ENCODE measurements at places on chromosomes 4 and X.

- DNase-seq: no peak
Observed at GRCh38 chr4:125191232-125191631, 123.5 kb upstream of the FAT4 start.

GRCh38 chr4:168511780-168512489 lies 15.1 kb downstream of the PALLD start:
- peak; percentile 70 for DNase-seq

DNA sequence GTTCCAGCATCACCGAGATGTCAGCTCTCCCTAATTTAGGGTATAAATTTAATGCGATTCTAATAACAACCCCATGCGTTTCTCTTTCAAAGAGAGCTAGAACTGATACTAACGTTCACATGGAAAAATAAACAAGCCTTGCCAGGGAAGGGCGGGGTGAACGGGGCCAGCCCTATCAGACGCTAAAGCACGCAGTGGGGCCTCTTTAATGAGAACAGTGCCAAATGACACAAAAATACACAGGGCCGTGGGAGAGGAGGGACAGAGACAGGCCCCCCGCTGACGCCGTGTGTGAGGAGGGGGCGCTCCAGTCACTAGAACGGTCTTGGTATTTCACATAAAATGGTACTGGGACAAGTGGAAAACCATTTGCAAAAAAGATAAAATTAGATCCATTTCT lies 21.3 kb upstream of the ADRA2C start:
- DNase-seq: no peak

DNA sequence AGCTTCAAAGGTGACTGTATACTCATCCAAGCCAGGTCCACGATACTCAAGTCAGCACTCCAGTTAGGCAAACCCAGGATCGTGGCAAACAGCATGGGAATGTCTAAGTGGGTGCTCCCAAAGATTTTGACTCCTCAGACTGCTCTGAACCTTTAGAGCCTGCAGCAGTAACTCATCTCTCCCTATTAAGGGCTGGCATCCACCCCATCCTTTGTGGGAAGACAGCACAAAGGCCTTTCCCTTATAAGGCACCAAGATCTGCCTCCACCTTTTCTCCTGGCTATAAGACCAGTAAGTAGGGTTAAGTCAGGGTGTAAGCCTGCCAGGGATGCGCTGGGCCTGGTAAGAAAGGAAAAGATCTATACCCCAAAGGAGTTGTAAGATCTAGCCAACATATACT lies 23.6 kb upstream of the SLC25A43 start:
- no peak for DNase-seq

DNA sequence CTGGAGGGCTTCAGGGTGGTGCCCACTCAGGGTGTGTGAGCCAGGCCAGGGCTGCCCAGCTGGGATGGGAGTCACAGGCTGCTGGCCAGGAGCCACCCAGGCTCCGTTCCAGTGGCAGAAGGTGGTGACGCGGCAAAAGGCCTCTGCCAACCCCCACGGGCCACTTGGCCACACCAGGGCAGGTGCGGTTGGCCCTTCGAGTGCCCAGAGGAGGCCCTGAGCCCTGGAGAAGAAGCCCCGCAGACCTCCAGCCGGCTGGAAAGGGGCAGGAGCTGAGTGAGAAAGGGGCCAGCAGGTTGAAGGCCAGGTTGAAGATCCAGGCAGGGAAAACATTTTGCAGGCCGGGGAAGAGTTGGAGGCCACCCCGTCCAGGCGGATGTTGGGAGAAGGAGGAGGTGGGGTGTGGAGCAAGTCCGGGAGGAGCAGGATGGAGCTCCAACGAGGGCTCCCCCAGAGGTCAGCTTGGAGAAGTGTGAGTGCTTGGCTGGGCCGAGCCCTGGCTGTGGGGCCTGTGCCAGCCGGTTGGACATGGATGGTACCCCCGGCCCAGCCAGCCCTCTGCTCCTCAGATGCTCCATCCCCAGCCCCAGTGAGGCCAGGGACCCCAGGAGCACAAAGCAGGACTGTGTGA lies 2.8 kb upstream of the CPLX1 start:
- DNase-seq: no peak

DNA sequence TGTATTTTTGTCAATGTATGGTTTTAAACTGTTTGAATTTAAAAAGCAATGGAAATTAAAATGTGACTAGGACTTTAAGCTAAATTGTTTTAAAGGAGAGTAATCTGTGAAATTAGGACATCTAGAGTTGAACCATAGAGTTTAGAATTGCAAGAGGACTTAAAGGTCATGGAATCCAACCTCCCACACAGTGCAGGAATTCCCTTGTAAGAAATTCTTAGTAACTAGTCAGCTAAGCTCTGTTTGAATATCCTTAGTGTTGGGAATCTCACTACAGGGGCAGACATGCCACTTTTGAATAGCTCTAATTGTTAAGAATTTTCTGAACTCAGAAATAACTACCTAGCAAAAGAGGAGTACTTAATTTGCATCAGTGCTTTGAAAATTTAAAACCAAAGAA lies 292.9 kb downstream of the IL1RAPL1 start:
- no peak for DNase-seq

DNA sequence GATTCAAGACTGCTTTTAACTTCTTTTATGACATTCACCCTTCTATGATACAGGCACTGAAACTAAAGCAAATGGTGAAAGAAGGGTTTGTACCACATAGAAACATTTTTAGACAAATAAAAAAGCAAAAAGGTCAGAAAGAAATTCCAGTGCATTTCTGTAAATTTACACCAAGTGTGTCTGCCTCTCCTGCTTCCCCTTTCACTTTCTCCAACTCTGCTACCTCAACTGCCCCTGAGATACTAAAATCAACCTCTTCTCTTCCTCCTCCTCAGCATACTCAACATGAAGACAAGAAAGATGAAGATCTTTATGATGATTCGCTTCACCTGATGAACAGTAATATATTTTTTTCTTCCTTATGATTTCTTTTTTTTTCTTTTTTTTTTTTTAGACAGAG lies 187.9 kb downstream of the LRBA start:
- no peak for DNase-seq

- no peak for DNase-seq
Observed at GRCh38 chrX:154515090-154515965, 704 bp downstream of the FAM3A start.

- no peak for DNase-seq
Observed at GRCh38 chr4:14221176-14221575, 593.7 kb upstream of the BOD1L1 start.

DNA sequence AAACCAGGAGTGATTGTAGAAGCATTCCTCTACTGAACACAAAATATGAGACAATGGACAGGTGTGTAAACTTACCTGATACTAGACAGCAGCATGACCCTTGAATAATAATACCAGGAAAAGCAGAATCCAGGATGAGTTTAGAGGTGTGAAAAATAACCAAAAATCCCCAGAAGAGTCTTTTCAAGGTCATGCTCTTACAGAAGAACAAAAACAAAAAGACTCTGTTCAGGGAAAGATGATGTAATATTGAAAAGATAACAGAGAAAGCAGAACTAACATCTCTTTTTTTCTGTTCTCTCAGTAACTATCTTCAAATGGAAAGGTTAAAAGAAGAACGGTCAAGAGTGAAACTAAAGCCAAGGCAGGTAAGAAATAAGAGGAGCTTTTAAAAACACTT lies 14.0 kb upstream of the ARHGAP10 start:
- no peak for DNase-seq

GRCh38 chrX:4588056-4588455 lies 874.6 kb upstream of the PRKX start:
- no peak for DNase-seq

- no peak for DNase-seq
Observed at GRCh38 chr4:1375761-1376322, 28.8 kb downstream of the UVSSA start.

DNA sequence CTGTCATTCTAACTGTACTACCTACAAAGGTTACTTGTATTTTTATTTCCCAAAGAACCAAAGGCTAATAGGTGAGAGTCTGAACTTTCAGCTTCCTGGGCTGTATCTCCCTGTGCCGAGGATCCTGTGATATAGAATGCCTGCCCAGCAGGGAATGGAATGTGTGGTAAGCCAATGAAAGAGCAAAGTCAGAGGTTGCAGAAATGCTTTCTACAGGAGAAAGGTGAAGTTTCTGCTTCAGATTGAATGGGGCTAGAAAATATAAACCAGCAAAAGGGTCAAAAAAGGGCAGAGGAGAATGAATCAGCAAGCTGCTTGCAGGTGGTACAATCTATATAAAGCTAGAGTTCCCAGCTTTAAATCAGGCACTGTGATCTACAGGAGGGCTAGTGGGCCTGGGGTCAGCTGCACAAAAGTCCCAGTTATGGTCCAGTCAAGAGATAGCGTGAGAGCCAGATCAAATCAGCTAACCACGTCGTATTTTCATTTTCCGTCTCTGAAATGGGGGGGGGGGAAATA lies 146.1 kb downstream of the DCTD start:
- no peak for DNase-seq

GRCh38 chr4:141497627-141498026 lies 138.8 kb upstream of the IL15 start:
- no peak for DNase-seq

DNA sequence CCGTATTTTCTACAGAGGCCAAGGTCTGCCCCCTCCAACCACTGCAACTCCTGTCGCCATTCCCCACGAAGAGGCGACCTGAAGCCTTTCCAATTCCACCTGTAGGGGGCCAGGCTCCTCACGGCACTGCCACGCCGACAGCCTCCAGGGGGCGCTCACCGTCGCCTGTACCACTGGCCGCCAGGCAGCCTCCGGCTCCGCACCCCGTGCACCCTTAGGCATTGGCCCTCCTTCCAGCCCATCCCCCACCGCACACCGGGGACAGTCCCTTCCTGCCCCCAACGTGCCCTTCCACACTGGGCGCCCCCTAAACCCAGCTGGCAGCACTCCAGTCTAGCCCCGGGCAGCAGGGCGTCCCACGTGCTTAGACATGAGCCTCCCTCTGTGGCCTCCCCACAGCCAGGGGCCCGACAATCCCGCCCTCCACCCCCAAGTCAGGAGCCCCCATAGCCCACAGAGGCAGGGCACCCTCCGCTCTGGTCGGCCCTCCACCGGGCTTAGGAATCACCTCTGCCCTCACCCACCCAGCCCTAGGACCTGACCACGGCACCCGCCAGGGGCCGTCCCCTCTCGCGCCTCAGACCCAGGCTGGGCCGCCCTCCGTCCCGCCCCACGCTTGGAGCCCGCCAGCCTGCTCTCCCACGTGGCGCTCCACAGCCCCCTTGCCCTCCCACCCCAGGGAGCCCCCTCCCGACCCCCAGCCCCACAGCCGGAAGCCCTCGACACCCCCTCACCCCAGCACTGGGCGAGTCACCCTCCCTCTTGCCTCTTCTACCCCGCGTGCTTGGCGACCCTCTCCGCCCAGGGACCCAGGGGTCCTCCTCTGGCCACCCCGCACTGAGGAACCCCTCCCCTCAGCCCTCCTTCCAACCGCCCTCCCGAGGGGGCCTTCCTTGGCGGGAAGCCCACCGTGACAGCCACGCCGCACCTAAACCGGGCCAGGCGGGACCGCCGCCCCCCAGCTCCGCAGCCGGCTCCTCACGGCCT lies 711 bp downstream of the PNMA6E start:
- DNase-seq: peak; percentile 25

DNA sequence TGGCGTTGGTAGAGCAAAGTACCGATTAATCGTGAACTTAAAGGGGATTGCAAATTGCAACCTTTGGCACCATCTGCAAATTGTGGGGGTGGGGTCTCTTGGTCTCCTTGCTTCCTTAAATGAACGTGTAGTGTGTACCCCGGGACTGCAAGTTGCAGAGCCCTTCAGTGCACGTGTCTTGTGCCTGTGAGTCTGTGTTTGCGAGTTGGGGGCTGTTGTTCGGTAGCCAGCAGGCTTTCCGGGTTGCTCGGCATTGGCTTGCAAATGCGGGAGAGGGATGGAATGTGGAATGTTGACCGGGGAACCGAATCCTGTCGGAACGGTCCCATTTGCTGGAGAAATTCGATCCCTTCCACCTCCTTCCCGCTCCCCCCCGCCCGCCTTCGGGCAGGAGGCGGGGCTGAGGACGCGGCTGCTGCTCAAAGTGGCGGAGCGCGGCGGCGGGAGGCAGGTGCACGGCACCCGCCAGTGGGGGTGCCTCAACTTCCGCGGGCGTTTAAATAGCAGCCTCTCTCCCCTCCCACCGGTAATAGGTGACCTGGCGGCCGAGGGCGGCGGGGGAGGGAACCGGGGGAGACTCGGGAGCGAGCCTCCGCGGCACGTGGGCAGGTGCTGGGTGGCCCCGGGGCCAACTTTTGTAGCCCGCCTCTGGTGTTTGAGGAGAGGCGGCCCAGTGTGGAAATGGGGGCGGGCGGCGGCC lies 1.5 kb downstream of the JADE1 start:
- DNase-seq: peak; percentile 77

DNA sequence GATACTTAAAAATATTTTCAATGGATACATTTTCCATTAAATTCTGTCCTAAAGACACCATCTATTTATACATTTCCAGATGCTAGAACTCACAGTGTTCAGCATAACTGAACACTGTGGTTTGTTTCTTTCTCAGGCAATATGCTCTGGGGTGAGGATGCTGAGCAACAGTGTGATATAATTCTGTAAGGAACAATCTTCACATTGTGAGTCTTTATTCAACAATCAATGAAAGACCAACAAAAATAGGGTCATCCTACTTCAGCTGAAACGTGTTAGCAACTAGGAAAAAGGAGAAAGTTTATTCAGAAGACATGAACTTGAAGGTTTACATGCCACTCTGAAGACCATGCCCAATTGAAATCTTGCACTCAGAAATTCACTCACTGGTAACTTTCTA lies 284.8 kb downstream of the UNC5C start:
- DNase-seq: no peak

DNA sequence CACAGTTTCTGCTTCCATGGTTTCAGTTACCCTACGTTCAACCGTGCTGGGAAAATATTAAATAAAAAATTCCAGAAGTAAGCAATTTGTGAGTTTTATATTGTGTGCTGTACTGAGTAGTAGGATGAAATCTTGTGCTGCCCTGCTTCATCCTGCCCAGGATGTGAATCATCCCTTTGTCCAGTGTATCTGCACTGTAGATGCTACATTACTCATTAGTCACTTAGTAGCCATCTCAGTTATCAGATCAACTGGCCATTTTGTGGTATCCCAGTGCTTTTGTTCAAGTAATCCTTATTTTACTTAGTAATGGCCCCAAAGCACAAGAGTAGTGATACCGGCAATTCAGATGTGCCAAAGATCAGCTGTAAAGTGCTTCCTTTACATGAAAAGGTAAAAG lies 97.9 kb downstream of the COX18 start:
- no peak for DNase-seq

GRCh38 chr4:108008721-108009120 lies 19.0 kb downstream of the HADH start:
- DNase-seq: no peak

DNA sequence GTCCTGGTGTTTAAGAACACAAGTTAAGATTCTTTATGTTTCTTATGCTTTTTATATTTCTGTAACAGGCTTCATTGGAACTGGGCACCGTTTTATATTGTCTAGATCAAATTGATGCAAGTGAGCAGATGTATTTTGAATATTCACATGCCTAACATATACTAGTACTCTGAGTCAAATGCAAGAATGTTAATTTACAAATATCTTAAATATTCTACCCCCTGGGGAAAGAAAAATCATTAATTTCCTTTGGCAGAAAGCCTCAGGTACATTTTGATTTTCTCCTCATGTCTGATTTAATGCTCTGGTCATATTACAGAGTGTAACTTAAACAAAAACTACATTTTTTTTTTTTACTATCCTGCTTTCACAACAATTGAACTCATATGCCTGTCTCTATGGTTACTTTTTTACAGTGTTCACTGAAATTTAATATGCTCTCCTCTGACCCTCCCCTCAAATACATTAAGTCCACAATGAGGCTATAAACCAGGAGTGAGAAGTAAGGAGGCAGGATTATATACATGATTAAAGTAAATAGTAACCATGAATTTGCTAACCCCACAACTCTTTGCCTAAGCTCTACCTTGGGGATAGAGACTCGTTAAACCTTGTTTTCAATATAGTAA lies 2.4 kb upstream of the NSUN7 start:
- DNase-seq: no peak
